ENCODE measurements at places on chromosomes 4 and X. TPM values are rescaled to one million over a fixed set of nuclear protein-coding genes. Genes with fewer than 3 reads are reported as not detected.
A peak's percentile ranks its signal among the peaks of the same experiment; 100 is the strongest.

NR3C2 gene
- total RNA-seq, result 1.9 TPM

TLR2 gene
- under 0.01 TPM for total RNA-seq

CFAP47 gene
- total RNA-seq, result not detected

RASGEF1B gene
- total RNA-seq, result 0.28 TPM

ARHGAP36 gene
- total RNA-seq, result not detected

UGT2B15 gene
- total RNA-seq, result not detected

DNA sequence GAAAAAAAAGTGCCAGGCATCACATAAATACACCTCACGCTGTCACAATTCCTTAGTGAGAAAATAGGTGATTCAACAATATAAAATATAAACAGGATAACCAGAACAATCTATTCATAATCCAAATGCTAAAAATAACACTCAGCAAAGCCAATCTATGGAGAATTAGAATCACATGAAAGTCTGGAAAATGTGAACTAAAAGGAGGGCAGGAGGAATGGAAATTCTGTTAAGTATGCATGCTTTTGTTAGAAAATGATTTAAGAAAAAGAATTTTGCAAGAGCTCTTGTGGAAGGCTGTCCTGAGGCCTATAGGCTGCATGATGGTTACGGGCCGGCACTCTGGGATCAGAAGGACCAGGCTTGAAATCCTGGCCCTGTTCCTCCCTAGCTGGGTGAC lies 70.6 kb upstream of the PROM1 start:
- H3K27ac ChIP-seq, result no peak overlapping the region
- no peaks in the 10 kb centered on the region for H3K27me3 ChIP-seq
- no peaks in the 10 kb centered on the region for H3K36me3 ChIP-seq
- no peak overlapping the region for H3K4me3 ChIP-seq
- H3K4me1 ChIP-seq, result no peaks in the 10 kb centered on the region

DNA sequence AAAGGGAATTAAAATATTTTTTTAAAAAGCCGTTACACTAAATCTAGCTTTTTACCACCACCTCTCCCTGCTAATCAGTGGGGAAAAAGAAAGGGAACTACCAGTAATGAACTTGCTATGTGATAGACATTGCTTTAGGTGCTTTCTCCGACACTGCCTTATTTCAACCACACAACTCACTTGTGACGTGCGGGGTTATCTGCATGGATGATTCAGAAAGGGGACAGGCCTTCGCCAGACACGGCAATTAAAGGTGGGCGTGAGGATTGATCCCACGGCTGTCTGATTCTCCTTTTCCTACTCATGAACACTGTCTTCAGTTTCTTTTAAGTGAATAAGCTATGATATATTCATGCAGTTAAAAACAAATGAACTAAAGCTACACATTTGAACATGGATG lies 882 bp upstream of the CXCR3 start:
- no peak overlapping the region for H3K27ac ChIP-seq
- H3K27me3 ChIP-seq, result peaks cover 3% of the 10 kb centered on the region
- H3K36me3 ChIP-seq, result no peaks in the 10 kb centered on the region

DNA sequence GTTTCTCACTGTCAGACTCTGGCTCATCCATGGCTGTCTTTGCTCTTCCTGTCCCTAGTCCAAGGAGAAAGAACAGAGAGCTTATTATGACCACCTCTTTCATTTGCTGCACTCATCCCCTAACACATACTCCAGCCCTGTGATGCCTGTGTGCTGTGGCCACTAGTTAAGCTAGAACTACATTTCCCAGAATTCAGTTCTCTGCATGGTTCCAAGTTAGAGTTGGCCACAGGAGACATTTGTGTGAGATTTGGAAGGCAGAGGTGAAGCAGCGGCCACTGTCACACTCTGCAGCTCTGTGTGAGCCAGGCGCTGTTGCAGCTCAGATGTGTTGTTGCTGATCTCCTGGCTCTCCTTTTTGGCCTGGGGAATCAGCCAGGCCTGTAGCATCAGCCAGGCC lies 188.2 kb upstream of the ATP6AP2 start:
- no peaks in the 10 kb centered on the region for H3K36me3 ChIP-seq
- no peak for DNase-seq
- no peaks in the 10 kb centered on the region for H3K4me1 ChIP-seq
- no peak overlapping the region for H3K4me3 ChIP-seq

GRCh38 chr4:72896515-72896914 lies 173.0 kb downstream of the COX18 start:
- no peaks in the 10 kb centered on the region for H3K27me3 ChIP-seq
- peak; percentile 78 for DNase-seq
- H3K4me1 ChIP-seq, result no peaks in the 10 kb centered on the region
- H3K4me3 ChIP-seq, result no peak overlapping the region

GRCh38 chr4:145936997-145937901 lies 1.4 kb downstream of the ZNF827 start:
- H3K36me3 ChIP-seq, result no peaks in the 10 kb centered on the region
- DNase-seq, result peak; percentile 57
- peak overlapping the region; percentile 82 for H3K4me3 ChIP-seq
- H3K4me1 ChIP-seq, result peaks cover 5% of the 10 kb centered on the region

- no peak overlapping the region for H3K4me3 ChIP-seq
- H3K27ac ChIP-seq, result no peak overlapping the region
- no peaks in the 10 kb centered on the region for H3K4me1 ChIP-seq
- peaks cover 4% of the 10 kb centered on the region for H3K27me3 ChIP-seq
- no peaks in the 10 kb centered on the region for H3K36me3 ChIP-seq
- DNase-seq, result peak; percentile 30
Measured at GRCh38 chrX:21907260-21907659, 33.2 kb upstream of the SMS start.

DNA sequence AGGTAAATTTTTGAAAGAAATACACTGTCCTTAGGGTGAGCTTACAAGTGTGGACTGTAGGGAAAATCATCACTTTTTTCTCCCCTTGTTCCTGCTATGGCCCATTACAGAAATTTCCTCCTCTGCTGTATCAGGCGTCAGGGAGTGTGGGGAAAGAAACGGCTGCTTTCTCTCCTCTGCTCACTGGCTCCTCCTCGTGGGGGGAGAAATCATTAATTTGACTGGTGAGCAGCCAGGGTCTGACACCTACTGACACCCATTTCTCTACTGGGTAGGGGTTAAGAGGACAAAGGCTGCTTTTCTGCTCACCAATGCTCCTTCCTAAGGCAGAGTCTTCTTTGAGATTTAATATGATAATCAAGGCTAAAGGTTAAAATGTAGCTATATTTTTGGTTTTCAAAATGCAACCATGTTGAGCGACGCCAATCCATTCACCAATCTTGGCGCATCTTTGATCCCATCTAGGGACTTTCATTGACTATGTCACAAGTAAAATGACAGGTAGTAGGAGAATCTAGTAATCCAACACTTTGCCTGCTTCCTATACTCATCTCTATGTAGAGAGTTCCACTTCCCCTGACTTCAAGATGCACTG lies 25.1 kb downstream of the SETD7 start:
- peaks cover 14% of the 10 kb centered on the region for H3K36me3 ChIP-seq
- no peak overlapping the region for H3K4me3 ChIP-seq
- H3K4me1 ChIP-seq, result peaks cover 4% of the 10 kb centered on the region
- H3K27ac ChIP-seq, result no peak overlapping the region
- H3K27me3 ChIP-seq, result no peaks in the 10 kb centered on the region

GRCh38 chr4:106444557-106444956 lies 76.0 kb upstream of the GIMD1 start:
- no peak overlapping the region for H3K27ac ChIP-seq
- H3K27me3 ChIP-seq, result no peaks in the 10 kb centered on the region
- no peaks in the 10 kb centered on the region for H3K4me1 ChIP-seq
- DNase-seq, result no peak
- no peaks in the 10 kb centered on the region for H3K36me3 ChIP-seq
- H3K4me3 ChIP-seq, result no peak overlapping the region

DNA sequence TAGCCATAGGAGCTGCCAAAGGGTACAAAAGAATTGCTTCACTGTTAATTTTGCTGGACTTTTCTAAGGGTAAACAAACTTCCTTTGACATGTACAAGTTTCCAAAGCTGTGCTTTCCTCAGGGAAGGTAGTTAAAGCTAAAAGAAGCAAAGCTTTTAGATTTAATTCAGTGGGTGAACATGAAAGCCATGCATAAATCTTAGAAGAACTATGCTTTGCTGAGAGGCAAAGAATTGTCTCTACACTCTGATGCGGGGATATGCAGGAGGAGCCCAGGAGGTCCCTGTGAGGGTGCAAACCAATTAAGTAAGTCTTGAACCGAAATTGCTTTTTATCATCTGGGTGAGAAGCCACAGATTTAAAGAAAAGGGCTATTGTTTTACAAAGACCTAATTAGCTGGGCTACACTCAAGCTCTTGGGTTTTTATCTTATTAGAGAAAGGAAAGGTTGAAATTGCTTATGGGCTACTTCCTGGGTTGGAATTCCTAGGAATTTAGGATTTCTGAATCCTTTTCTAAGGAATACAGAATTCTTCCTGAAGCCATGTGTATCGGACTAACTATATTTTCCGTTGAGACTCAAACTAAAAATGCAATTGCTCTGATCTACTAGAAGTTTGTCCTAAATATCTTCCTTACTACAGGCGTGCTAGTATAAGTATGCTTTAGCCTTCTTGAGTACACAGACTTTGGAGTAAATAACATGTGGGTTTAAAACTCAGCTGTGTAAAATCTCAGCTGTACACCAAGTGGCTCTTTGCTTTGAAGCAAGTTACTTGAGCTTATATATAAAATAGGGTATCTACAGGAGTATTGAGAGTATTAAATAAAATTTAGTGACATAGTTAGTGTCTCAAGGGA lies 188.4 kb upstream of the ANK2 start:
- H3K4me3 ChIP-seq, result no peak overlapping the region
- no peaks in the 10 kb centered on the region for H3K27me3 ChIP-seq
- no peaks in the 10 kb centered on the region for H3K36me3 ChIP-seq
- H3K27ac ChIP-seq, result no peak overlapping the region

- no peaks in the 10 kb centered on the region for H3K36me3 ChIP-seq
- H3K4me1 ChIP-seq, result no peaks in the 10 kb centered on the region
- peak; percentile 20 for DNase-seq
Measured at GRCh38 chr4:165355900-165356300, 22.9 kb upstream of the CPE start.

Measured in IMR-90 (cell line).